ENCODE measurements at places on chromosomes 7 and 10.

DNA sequence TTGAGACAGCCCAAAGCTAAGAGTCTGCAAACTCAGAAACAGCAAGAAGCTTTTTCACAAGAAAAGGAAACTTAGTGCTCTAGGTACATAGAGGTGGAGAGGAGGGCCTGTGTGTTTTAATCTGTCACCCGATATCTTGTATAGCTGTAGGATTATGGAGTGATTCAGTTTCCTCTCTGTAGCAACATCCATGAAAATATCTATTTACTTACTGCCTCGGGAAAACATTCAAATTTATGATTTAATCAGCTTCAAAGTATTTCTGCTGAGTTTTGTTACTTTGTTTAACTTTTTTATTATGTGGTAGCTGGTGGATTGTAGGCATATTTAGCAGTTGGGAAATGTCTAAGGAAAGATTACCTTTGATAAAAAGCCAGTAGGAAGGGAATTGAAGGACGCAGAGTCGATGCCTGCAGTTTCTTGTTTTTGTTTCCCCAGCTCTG lies 292.0 kb downstream of the CCDC3 start:
- DNase-seq = no peak

- DNase-seq = no peak
Observed at GRCh38 chr10:69749178-69750010, 52.3 kb upstream of the COL13A1 start.

- no peak for DNase-seq
Observed at GRCh38 chr10:21637795-21638194, 103.8 kb downstream of the MLLT10 start.

- DNase-seq = no peak
Observed at GRCh38 chr10:66799474-66799873, 126.4 kb upstream of the LRRTM3 start.

- no peak for DNase-seq
Observed at GRCh38 chr10:98536551-98536950, 89.8 kb upstream of the HPS1 start.

DNA sequence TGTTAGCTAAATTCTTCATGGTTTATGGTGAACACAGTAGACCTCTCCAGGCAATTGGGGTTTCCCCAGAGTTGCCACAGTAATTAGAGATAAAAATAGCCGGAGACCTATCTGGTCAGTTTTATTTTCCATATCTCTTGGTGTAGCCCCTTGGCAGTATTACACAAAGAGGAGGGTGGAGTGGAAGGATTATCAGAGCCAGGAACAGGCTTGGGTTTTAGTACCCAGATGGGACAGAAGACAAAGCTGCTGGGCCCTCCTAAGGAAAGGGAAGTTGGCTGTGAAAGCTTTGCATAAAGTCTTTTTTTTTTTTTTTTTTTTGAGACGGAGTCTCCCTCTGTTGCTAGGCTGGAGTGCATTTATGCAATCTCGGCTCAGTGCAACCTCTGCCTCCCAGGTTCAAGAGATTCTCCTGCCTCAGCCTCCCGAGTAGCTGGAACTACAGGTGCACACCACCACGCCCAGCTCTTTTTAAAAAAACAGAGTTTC lies 9.7 kb downstream of the ZSCAN21 start:
- DNase-seq = no peak

- DNase-seq = peak; percentile 75
Observed at GRCh38 chr7:75054744-75055143, 18.9 kb downstream of the RCC1L start.

DNA sequence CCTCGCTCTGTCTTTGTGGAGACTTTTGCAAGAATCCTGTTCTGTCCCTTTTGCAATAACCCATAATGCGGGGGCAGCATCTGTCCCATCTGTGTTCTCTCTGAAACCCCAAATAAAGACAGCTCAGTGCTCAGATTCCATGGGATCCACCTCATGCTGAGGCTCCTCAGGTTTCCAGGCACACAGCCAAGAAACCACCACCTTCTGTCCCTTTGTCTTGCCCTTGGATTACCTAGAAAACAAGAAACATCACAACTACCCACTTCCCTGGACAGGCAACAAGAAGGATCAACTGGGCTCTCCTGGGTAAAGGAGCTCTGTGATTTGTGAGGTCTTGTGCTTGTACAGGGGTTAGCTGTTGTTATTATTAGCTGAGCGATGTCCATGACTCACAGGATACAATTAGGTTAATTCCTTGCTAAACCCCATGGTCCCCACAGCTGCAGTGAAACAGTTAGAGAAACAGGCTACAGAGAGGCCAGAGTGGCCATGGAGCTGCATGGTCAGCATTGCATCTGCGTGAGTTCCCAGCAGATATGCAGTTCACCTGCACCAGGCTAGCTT lies 50.2 kb downstream of the CXCL12 start:
- no peak for DNase-seq

DNA sequence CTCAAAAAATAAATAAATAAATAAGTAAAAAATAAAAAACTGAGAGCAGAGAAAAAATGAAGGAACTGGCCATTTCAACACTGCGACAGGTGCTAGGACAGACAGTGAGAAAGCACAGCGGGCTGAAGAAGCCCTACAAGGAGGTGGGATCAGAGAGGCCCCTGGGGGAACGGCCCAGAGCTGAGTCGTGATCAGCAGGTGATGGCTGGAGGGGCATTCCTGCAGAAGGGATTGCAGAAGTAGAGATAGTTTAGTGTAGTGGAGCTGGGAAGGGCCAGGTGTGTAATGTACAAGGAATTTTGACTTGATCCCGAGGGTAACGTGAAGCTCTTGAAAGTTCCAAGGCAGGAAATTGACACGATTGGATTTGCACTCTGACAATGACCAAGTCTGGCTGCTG lies 112.1 kb downstream of the CUL2 start:
- no peak for DNase-seq

- DNase-seq = no peak
Observed at GRCh38 chr10:126001576-126001975, 105.2 kb downstream of the FANK1 start.

Measured in globus pallidus (tissue), 1 donor.